ENCODE measurements at places on chromosomes 7 and 10.

- no peak for DNase-seq
Observed at GRCh38 chr7:91263384-91264045, 718 bp upstream of the FZD1 start.

DNA sequence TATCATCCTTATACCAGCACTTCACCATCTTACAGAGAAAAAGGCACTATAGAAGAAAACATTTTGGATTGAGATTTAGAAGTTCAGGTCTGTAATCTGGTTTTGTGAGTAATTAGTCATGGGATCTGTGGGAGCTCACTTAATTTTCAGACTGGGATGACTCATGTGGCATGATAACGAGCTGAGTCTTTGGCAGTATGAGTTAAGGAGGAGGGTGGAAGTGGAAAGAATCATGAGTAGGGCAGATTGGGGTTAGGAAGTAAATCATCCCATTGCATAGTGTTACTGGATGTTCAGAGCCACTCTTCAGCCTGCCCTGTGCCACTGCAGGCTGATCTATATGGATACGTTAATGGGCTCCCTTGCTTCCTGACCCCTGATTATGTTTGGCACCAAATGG, 64.9 kb downstream of the ZNF92 start:
- no peak for DNase-seq

GRCh38 chr7:1090686-1091643, 3.1 kb downstream of the GPER1 start:
- DNase-seq = no peak

GRCh38 chr10:128245026-128245425, 118.8 kb upstream of the MKI67 start:
- no peak for DNase-seq

- DNase-seq = no peak
Observed at GRCh38 chr7:116075351-116076145, 45.0 kb upstream of the TFEC start.

- no peak for DNase-seq
Observed at GRCh38 chr7:123845823-123846216, 851 bp downstream of the HYAL4 start.

DNA sequence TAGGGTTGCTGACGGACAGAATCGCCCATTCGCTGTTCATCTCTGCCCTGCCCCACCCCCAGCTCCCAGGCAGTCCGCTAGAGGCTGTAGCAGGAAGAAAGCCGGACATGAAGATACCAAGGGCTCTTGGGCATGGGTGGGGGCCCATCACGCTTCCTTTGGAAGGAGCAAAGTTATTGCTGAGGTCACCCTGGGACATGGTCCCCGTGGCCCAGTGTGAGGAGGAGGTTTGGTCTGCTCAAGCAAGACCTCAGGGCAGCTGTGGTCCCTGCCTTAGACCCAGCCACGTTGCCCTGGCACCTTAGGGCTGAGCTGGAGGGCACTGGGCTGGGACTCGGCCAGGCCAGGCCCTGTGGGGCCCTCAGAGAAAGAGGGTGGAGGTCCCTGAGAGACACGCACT, 132.1 kb upstream of the NPS start:
- no peak for DNase-seq

DNA sequence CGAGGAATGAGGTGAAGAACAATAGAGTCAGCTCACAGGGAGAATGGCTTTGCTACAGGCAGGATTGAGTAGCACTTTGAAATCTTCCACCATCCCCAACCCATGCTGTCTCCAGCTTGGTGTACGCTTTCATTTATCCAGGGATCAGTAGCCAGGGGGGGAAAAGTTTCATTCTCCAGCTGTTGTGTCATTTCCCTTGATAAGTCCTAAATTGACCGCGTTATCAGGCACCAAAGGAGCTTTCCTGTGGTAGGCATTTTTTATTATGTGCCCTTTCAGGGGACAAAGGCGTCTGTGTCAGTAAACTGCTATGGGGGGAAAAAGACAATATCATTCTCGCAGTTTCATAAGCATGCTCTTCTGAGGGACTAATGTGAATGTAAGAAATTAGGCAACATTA, 106.6 kb upstream of the YAE1 start:
- no peak for DNase-seq

GRCh38 chr10:43430926-43431663, 5.8 kb upstream of the ZNF487 start:
- no peak for DNase-seq

DNA sequence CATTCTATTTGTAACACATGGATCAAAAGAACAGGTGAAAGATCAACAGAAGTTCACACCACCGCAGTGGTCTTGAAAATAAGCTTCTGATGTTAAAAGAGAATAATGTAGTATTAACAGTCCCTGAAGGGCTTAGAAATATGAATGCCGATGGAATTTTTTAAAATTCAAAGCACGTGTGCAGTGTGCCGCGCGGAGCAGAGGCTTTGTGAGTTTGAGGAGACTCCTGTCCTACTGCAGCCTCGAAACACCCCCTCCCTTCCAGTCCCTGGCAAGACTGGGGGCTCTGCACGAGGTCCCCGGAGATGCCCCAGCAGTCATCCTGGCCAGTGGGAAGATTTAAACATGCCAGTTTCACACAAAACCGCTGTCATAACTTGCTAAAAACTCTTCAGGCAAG, 196.6 kb downstream of the DIP2C start:
- no peak for DNase-seq

DNA sequence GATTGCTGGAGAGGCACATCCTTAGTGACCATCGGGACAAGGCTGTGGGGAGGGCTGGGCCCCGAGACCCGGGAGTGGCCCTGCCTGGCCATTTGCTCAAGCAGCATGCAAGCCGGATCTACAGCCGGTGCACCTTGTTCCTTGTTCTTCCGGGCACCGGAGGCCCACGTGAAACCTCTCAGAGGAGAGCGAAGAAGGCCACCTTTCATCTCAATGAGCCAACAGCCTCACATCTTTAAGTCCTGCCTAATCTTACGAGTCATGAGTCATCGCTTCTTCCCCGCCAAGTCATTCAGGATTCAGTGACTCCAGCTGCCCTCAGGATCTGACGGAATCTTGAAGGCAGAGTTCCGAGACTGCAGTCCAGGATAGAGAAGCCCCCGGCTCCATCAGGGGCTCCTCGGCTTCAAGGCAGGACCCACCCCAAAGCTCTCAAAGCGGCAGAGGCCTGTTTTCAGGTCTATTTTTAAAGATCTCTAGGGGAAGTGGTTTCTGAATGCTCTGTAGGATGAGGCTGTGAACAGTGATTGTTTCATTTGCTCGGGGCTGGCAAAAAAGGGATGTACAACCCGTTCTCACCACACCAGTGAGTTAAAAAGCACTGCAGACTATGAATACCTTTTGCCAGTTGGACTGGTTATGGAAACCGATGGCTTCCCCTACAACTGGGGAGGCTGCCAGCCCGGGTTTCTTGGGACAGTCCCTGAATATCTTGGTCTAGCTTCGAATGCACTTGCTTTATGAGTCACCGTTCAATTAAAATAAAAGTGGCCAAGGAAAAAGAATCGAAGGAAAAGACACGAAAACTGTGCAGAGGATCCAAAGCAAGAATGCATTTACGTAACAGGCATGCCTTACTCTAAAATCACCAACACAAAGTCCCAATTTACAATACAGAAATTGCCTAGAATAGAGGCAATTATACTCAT, 57.2 kb upstream of the ECHDC3 start:
- DNase-seq = no peak

- no peak for DNase-seq
Observed at GRCh38 chr10:131892806-131893675, 7.8 kb upstream of the PPP2R2D start.

GRCh38 chr10:114995468-114996247, 57.7 kb downstream of the TRUB1 start:
- no peak for DNase-seq

DNA sequence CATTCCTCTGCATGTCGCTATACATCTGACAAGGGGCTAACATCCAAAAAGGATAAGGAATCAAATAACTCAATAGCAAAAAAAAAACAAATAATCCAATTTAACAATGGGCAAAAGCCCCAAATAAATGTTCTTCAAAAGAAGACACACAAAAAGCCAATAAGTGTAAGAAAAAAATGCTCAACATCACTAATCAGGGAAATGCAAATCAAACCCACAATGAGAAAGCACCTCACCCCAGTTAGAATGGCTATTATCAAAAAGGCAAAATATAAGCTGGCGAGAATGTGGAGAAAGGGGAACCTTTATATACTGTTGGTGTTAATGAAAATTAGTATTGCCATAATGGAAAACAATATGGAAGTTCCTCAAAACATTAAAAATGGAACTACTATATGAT, 14.3 kb downstream of the ARHGAP12 start:
- DNase-seq = no peak

- no peak for DNase-seq
Observed at GRCh38 chr10:59553162-59553900, 156.3 kb downstream of the SLC16A9 start.

GRCh38 chr7:84123965-84124547, 70.5 kb downstream of the SEMA3A start:
- no peak for DNase-seq

GRCh38 chr10:103457176-103457712, 1.5 kb downstream of the CALHM1 start:
- no peak for DNase-seq

- no peak for DNase-seq
Observed at GRCh38 chr10:22742678-22743077, 28.3 kb upstream of the PIP4K2A start.

GRCh38 chr10:77625379-77625778, 12.2 kb downstream of the KCNMA1 start:
- DNase-seq = no peak

GRCh38 chr10:78266741-78267469, 233.2 kb downstream of the RPS24 start:
- DNase-seq = no peak

- DNase-seq = no peak
Observed at GRCh38 chr7:121741896-121742295, 131.1 kb upstream of the PTPRZ1 start.

DNA sequence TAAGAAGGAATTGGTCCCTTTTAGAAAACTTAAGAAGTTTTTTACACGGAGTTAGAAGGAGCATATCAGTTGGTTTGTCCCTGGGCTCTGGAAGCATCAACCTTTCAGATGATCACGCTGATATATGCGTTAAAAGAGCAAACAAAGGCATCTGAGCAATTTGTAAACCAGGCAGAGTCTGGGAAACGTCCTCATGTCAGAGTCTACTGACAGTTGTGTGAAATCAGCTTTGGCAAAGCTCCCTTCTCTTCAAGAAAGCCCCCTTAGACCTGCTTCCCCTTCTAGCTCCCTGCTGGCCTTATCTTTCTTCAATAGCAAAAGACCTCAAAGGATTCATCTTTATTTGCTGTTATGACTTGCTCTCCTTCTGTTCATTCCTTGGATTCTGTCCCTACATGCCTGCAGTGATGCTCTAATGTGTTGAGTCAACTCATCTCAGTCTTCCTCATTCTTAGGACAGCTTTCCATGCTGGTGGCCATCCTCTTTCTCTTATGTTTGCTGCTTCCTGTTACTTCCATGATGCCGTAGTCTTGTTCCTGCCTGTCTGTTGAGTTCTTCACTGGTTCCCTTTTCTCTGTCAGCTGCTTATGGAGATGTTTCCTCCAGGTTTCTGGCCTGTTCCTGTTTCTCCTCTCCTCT, 106.5 kb upstream of the BMPER start:
- no peak for DNase-seq

GRCh38 chr7:28790467-28790866, 167.7 kb downstream of the TRIL start:
- DNase-seq = no peak

DNA sequence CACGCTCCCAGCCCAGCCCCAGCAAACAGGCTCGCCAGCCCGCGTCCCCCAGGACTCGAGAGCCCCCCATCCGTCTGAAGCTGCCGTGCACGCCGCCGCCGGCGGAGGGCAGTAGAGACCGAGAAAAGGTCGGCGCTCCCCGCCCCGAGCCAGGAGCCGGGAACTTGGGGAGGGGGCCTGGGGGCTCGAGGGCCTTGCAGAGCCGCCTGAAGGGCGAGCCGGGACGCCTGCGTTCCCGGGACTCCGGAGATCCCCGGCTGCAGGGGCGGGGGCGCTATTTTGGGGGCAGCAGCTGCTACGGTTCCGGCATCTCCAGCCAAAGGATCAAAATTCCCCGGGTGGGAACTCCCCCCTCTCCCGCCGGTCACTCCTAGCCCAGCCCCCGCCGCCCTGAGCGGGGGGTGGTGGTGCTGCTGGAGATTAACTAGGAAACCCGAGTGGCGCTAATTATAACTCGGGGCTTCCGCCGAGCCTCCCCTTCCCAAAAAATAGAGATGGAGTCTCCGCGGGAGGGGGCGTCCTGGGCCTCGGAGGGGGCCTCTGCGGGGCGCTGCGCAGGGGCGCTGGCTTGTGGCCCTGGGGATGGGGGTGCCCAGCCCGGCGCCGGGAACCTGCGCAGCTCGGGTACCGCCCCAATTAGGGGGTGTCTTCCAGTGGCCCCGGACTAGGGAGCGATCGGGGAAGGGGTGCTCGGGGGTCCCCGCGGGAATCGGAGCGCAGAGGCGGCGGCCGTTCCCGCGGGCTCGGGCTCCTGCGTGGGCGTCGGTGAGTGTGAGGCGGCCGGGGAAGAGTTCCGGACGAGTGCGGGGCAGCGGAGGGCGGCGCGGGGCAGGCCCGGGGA, 608 bp downstream of the ACHE start:
- no peak for DNase-seq

- no peak for DNase-seq
Observed at GRCh38 chr10:84574102-84574501, 245.7 kb downstream of the CCSER2 start.

DNA sequence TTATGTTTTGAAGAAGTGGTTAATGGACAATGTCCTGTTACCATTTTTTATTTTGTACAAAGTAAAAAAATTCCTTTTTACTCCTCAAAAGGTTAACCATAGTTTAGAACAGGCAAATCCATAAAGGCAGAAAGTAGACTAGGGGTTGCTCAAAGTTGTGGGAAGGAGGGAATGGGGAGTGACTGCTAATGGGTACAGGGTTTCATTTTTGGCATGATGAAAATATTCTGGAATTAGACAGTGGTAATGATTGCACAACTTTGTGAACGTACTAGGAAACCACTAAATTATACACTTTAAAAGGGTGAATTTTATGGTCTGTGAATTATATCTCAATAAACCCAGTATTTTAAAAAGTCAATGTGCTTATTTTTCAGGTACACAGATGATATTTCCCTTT, 35.4 kb upstream of the CDK14 start:
- no peak for DNase-seq

- no peak for DNase-seq
Observed at GRCh38 chr7:115056019-115056418, 134.1 kb downstream of the MDFIC start.

- DNase-seq = no peak
Observed at GRCh38 chr7:121547544-121548092, 151.5 kb upstream of the FAM3C start.

Measured in activated naive CD4-positive, alpha-beta T cell (primary cell).